AG04449 (cell line): ENCODE measurements at places on chromosomes 3 and 15.

GRCh38 chr15:69760258-69760845 lies 307.7 kb downstream of the RPLP1 start:
- DNase-seq: no peak

GRCh38 chr3:114285648-114286230 lies 8.1 kb upstream of the TIGIT start:
- DNase-seq: no peak

- no peak for DNase-seq
Measured at GRCh38 chr15:58724466-58724865, 25.0 kb downstream of the ADAM10 start.

- no peak for DNase-seq
Measured at GRCh38 chr3:130758624-130759369, 12.2 kb upstream of the PIK3R4 start.

DNA sequence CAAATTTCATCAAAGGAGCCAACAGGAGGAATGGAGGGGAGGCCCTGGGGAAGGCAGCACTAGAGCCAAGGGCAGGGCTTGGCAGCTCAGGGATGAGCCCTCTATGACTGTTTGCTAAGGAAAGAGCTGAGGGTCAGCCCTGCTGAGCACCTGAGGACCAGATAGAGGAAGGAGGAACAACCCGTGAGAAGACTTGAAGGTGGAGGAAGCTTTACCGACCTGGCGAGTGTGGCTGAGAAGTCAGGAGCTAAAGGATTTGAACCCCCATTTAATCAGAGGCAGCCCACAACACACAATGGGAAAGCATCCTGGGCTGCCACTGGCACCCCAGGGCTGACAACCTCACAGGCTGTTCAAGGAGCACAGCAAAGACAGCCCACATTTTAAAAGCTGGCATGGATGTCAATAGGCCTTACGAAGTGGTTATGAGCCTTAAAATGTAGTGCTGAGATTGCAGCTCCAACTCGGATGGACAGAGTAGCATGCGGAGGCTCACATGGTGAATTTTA lies 20.7 kb upstream of the LRRC2 start:
- no peak for DNase-seq

- DNase-seq: no peak
Measured at GRCh38 chr3:61771976-61772375, 210.6 kb downstream of the PTPRG start.

GRCh38 chr15:40506964-40507571 lies 36.3 kb downstream of the CHST14 start:
- DNase-seq: no peak

DNA sequence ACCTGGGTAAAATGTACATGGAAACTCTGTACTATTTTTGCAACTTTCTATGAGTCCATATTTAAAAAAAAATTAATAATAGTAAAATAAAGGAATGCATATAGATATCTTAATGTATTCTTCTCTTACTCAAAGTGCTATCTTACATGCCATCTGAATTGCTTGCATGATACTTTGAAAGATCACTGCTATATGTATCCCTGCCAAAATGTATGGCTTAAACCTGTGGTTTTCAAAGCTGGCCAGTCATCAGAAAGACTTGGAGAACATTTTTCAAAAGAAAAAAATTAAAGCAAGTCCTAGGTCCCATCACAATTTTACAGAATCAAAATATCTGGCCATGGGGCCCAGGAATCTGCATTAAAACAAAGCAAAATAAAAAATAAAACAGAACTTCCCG lies 262.1 kb downstream of the LPP start:
- peak; percentile 62 for DNase-seq

GRCh38 chr3:155112661-155113389 lies 32.7 kb downstream of the MME start:
- no peak for DNase-seq

DNA sequence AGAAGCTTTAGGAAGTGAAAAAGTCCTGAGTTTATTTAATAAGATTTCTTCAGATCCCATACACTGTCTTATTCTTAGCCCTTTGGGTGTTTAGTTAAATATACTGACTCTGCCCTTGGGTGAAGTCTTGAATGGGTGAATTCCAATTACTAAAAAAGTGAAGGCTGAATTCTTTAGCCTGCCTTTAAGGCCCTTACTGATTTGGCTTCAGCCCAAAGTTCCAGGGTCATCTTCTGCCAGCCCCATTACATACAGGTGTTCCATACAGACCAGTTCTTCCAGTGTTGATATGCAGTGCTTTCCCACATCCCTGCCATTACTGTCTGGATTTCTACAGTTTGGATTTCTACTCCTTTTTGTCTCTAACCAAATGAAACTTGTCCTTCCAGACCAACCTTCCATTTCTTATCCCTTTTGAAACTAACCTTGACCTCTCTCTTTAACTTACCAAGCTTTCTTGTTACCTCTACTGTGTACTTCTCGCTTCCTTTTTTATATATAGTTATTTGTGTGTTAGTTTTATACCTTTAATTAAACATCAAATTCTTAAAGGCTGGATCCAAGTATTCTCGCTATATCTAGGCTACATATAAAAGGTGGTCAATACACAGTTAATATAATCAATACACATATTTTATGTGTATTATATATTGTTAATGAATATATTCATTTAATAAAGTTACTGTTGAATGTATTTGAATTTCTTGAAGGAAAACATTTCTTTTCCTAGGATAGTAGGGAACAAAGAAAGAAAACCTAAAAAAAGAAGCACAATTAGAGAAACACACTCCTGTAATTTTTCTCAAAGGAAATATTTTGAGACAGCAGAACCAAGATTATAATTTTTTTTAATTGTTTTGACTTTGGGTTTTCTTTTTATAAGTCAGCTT lies 15.0 kb downstream of the MBNL1 start:
- DNase-seq: no peak

- DNase-seq: no peak
Measured at GRCh38 chr15:79025201-79025600, 65.4 kb downstream of the RASGRF1 start.

GRCh38 chr15:79027532-79028410 lies 62.8 kb downstream of the RASGRF1 start:
- DNase-seq: no peak

DNA sequence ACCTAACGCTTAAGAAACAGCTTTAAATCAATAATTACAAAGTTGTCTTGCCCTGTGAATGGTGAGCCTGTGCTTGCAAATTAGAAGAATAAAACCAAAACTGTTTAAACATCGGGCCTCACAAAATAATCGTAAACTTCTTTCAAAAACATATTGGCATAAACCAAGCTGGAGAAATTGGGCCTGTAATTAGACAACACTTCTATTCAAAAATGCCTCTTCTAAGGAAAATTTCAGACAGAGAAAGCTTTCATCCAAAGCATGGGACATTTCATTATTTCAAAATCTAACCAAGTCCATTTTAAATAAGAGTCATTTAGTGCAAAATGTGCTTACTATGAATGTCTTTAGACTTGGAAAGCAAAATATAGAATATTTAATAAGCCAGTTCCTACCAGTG lies 35.5 kb upstream of the GNB4 start:
- no peak for DNase-seq

DNA sequence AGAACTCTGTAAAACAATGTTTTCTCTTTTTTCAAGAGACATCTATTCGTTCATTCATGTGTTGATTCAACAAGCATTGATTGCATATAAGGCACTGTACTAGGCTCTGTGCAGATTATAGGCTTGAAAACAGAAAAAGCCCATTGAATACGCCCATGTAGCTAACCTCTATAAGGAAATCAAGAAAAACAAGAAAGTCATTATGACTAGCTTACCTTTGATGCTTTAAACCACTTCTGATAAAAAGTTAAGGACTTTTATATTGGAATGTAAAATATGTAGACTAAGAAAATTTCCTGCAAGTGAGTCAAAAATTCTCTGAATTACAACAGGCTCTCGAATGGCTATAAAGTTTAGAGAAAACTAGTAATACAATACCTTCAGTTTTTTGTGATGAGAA lies 92.5 kb downstream of the BDH1 start:
- no peak for DNase-seq

- no peak for DNase-seq
Measured at GRCh38 chr3:147368561-147369221, 37.7 kb downstream of the ZIC4 start.

- DNase-seq: no peak
Measured at GRCh38 chr15:82045179-82045891, 483 bp downstream of the MEX3B start.

DNA sequence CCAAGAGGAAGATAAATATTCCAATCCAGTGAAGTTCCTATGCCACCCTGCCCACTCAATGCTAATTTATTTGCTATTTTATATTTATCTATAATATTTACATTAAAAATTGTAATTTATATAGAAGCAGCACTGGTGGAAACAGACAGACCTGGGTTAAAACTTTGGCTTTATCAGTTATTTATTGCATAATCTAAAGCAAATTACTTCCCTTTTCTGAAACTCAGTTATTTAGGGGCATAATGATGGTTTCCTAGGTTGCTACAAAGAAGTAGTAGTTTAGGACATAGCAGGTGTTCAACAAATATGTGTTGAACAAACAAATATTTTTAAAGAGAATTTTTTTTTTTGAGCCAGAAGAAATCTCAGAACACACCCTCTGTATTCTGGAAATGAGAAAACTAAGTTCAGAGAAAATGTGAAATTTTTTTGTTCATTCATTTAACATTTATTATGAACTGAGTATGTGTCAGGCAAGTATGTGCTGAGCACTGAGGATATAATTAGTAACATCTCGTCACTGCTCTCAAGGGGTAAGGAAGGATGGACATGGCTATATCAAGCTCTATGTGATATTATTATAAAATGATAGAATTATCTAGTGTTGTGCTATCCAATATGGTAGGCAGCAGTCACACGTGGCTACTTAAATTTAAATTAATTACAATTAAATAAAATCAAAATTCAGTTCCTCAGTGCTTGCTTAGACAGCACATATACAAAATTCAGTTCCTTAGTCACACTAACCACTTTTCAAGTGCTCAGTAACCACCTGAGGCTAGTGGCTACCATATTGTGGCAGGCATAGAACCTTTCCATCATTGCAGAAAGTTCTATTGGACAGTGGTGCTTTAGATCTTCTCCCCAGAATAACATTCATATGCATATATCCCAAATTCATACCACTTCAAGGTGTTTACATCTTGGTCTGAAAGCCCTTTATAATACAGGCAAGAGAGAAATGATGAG lies 7.0 kb upstream of the UBE2Q2 start:
- no peak for DNase-seq

DNA sequence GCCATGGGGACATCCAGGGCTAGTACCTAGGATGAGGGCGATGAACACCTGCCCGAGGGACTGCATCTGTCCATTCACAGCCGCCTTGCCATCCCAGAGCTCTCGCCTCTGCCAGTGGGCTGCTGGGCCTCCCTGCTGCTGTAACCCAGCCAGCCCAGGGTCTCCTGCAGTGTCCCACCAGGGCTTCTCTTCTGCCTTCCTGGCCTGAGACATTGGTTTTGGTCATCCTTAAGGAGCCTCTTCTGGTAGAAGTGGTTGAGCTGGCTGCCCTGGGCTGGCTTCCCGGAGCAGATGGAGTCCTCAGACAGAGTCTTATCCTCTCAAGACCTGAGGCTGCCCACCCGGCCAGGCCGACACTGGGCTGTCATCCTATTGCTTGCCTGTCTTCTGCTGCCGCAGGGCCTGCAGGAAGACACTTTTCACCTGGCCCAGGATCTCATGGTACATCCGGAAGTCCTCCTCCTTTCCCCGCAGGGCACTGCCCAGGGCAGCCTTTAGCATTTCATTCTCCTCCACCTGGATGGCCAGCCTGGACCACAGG lies 6.1 kb upstream of the HHATL start:
- DNase-seq: no peak
